Fibroblast of villous mesenchyme (primary cell): ENCODE measurements at places on chromosomes 6 and 20.

DNA sequence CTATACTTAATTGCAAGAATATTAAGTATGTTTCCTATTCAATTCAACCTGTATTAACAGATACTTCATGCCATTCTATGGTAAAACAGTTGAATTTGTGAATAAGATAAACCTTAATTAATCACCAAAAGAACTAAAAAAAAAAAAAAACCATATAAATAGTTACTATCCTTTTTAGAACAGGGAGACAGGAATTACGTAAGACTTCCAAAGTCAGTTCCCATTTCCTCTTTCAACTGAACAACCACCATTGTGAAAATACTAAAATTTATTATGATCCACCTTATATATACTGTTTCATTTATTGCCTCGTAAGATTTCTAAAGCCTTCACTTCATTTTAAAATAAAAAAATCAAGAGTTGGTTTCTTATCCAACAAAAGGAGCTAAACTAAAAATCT, 9.4 kb downstream of the CCNC start:
- DNase-seq: no peak

DNA sequence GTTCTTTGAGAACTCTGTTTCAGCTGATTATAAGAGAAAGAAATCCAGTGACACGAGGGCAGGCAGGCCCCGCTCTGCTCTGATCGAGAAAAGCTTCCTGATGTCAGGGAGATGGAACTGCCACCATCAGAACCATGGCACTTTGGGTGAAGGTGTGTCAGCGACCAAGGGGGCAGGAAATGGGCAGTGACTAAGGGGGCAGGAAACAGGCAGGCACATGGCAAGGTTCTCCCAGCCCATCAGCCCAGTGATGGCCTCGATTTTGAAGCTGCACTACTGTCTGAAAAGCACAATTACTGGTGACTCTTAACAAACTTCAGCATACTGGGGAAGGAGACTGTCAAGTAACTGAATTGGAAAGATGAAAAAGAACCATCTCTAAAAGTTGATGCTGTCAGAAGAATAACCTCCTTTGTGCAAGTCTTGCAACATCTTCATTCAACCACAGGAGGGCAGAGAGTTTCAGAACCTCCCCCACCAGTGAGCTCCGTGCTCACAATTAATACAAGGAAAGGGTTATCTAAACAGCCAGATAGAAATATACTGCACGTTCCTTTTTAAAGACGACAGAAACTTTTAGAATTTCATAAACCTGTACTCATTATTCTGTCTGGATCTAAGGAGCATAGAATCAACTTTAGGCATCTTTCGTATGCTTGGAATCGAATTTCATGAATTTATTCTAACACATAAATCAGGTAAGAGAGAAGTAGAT, 39.1 kb downstream of the TMX4 start:
- peak; percentile 60 for DNase-seq

- no peak for DNase-seq
Measured at GRCh38 chr20:63106765-63107448, 100.1 kb upstream of the BHLHE23 start.

DNA sequence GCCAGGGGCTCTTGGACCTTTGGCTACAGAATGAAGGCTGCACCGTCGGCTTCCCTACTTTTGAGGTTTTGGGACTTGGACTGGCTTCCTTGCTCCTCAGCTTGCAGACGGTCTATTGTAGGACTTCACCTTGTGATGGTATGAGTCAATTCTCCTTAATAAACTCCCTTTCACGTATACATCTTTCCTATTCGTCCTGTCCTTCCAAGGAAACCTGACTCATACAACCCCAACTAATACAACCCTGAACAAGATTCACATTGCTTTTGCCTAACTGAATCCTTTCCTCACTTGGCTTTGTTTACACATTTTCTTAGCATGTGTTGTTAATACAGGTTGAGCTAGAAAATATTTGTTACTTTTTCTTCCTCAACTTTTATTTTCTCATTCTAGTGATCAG, 21.9 kb downstream of the TBXT start:
- no peak for DNase-seq

- no peak for DNase-seq
Measured at GRCh38 chr6:139728876-139729427, 354.5 kb upstream of the CITED2 start.

DNA sequence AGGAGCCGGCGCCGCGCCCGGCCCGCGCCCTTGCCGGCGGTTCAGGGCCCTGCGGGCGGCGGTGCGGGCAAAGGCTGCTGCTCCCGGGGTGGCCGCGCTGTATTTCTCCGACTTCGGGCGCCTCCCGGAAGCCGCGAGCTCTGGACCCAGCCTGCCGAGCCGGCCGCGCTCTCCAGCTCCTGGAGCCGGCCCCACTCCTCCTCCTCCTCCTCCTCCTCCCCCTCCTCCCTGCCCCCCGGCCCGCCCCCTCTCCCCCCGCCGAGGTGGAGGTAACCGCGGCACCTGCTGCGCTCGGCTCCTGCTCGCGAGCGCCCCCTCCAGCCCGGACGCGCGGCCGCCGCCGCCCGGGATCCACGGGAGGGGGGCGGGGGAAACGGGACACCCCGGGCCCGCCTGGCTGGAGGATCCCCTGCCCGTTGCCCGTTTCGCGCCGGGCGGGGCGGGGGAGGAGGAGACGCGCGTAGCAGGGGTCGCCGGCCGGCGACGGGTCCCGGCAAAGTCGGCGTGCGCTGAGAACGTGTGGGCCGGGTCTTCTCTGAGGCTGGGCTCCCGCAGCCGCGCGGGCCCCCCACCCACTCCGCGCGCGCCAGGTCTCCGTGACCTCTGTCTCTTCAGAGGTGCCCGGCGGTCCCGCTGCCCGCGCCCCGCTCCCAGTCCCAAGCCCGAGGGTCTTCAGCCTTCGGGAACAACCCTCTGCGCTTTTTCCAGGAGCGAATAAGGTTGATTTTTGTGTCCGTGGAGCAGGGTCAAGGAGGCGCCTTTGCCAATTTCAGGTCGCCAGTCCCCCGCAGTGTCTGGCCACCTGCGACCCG, at the start of gene SLC22A23:
Gene SLC22A23, minus strand, starts transcription at position 153 of the 812 bp plus-strand sequence. CDS start 491 bp downstream, outside the sequence.
- DNase-seq: no peak

- DNase-seq: no peak
Measured at GRCh38 chr6:45966797-45967196, 48.9 kb downstream of the CLIC5 start.

GRCh38 chr6:44407951-44408670, 20.6 kb downstream of the CDC5L start:
- DNase-seq: no peak

DNA sequence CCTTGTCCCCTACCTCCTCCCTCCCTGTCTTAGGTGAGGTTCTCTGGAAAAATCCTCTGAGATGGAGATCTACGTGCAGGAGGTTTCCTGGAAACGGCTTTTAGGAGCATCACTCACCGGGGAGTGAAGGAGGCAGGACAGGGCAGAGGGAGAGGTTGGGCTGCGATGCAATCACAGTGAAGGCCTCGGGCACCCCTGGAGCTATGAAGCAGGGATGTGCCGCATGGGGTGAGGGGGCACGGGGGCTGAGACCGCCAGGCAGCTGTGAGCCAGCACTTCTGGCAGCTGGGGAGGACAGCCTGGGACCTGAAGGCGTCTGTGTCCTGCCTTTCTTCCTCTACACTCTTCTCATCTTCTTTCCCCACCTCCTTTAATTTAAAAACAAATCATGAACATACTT, 12.9 kb upstream of the GLP1R start:
- no peak for DNase-seq

GRCh38 chr20:5595744-5596143, 154.5 kb upstream of the SHLD1 start:
- DNase-seq: no peak

DNA sequence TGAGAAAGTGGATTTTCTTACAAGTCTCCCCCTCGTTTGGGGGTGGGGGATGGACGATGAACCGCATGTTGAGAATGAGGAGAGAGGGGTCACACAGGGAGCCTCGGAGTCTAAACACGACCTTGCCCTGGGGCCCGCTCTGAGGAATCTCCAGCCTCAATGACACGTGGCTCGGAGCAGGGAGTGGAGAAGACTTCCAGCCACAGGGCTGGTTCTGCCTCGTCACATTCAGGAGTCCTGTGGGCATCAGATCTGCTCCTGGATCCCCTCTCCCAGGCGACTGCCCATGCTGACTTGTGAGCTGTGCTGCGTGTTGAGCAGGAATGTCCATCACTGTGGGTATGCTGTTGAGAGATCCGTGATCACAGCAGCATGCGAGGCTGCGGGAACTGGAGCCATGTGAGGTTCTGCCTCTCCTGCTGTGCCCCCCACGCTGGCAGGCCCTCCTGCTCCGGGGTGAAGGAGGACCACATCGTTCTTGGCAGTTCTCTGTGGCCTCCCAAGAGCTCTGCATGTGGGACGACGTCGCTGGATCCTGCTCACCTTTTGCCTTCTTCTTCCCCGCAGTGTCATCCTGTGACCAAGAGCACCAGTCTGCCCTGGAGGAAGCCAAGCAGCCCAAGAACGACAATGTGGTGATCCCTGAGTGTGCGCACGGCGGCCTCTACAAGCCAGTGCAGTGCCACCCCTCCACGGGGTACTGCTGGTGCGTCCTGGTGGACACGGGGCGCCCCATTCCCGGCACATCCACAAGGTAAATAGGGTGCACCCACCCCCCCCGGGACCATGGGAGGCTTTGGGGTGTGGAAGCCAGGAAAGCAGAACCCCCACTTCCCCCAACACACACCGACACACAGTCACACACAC, 157.5 kb downstream of the SMOC2 start:
- DNase-seq: no peak

DNA sequence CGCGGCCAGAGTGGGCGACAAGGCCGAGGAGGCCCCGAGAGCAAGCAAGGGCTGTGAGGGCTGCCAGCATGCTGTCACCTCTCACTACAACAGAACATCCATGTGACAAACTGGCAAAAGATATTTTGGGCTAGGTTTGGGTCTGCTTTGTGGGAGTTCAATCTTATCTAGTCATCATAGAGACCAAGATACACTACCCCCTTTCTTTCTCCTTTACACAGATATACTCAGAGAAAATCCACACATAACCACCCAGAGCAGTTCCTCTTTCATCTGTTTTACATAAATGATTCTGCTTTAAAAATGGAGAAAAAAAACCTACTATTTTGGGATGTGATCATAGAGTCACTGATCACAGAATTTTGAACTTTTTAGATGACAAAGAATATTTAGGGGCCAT, 16.8 kb downstream of the SOX4 start:
- no peak for DNase-seq

GRCh38 chr20:2244523-2244922, 51.3 kb upstream of the TGM3 start:
- no peak for DNase-seq

GRCh38 chr6:27892649-27893058, 19.5 kb downstream of the OR2B2 start:
- DNase-seq: no peak

- DNase-seq: no peak
Measured at GRCh38 chr20:44618318-44618731, 33.2 kb downstream of the ADA start.

DNA sequence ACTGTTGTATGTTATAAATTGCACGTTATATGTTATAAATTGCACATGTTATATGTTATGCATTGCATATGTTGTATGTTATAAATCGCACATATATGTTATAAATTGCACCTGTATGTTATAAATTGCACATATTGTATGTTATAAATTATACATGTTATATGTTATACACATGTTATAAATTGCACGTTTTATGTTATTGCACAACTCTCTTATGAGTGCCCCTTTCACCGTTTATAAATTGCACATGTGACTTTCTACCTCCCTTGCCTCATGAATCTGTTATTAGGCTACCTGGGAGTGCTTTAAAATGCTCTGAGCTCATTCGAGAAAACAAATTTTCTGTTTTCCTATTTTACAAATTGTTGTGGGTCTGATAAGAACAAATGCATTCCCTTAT, 84.1 kb downstream of the RNF182 start:
- no peak for DNase-seq

- DNase-seq: no peak
Measured at GRCh38 chr20:18466574-18466893, 296 bp downstream of the DZANK1 start.
